Nucleus accumbens (tissue), 56 donors: ENCODE measurements at places on chromosomes 16 and 17.
A peak's percentile ranks its signal among the peaks of the same experiment; 100 is the strongest.

DNA sequence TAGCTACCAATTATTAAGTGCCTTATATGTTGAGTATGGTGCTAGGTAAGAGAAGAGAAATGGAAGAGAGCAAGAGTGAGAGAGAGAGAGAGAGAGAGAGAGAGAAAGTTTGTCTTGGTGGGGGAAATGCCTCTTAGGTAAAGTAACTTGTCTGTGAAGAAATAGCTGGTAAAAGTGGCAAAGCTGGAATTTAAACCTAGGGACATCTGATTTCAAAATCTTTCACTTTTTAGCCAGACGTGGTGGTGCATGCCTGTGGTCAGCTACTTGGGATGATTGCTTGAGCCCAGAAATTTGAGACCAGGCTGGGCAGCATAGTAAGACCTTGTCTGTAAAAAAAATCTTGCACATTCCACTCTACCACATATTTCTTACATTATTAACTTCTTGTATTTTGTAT is 23.0 kb upstream of the CDR2 start:
- DNase-seq, result no peak

GRCh38 chr16:88828711-88829110 is 17.0 kb upstream of the APRT start:
- no peak for DNase-seq

- DNase-seq, result no peak
Observed at GRCh38 chr17:76248013-76248782, 7.9 kb upstream of the RNF157 start.

- no peak for DNase-seq
Observed at GRCh38 chr17:57551321-57552079, 193.6 kb downstream of the CCDC182 start.

- DNase-seq, result no peak
Observed at GRCh38 chr16:49631187-49632041, 224.5 kb downstream of the ZNF423 start.

DNA sequence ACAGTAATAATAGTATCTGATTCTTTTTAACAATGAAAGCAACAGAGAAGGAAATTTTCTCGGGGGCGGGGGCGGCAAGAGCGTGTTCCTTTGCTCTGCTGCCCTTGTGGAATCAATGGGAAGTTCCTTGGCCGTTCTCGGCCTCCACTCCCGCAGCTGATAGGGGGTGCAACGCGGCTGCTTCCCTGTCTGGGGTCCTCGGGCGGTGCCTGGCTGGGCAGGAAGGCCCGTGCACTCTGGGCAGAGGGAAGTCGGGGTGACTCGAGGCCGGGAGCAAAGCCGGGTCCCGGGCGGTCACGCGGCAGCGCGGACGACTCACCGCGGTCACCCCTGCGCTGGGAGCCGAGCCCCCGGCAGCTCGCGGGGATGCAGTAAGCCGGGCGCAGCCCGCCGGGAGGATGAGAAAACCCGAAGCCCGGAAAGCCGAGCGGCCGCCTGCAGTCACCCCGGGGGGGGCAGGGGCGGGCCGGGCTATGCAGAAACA is 2.5 kb downstream of the TUBB3 start:
- DNase-seq, result no peak

DNA sequence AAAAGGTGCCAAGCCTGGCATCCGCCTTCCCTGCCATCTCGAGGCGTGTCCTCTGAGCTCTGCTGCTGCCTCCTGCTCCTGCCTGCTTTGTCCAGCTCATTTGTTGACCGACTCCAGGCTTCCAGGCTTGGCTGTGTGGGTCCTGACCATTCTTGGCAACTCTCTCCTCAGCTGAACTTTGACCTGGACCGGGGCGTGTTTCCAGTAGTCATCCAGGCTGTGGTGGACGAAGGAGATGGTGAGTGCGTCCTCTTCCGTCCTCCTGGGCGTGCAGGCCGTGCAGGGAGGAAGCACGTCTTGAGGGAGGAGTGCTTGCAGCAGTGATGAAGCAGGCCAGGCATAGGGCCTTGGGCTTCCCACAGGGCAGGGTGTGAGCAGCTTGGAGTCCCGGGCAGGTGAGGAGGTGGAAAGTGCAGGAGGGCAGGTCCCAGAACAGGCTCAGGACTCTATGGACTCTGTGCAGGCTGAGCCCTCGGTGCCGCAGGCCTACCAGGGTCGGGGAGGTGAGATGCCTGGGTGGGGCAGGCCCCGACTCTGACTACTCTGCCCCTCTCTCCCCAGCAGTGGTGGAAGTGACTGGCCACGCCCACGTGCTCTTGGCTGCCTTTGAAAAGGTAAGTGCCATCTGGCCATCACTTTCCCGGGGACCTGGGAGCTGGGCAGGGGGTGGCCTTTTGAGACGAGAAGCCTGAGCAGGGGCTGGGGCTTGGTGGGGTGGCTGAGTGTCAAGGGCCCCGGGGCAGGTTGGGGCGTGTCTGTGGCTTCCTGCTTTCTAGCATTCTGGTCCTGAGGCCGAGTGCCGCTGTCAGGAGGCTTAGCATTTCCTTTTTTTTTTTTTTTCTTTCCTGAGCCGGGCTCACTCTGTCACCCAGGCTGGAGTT is 28.6 kb upstream of the NUDT16L1 start:
- DNase-seq, result no peak

DNA sequence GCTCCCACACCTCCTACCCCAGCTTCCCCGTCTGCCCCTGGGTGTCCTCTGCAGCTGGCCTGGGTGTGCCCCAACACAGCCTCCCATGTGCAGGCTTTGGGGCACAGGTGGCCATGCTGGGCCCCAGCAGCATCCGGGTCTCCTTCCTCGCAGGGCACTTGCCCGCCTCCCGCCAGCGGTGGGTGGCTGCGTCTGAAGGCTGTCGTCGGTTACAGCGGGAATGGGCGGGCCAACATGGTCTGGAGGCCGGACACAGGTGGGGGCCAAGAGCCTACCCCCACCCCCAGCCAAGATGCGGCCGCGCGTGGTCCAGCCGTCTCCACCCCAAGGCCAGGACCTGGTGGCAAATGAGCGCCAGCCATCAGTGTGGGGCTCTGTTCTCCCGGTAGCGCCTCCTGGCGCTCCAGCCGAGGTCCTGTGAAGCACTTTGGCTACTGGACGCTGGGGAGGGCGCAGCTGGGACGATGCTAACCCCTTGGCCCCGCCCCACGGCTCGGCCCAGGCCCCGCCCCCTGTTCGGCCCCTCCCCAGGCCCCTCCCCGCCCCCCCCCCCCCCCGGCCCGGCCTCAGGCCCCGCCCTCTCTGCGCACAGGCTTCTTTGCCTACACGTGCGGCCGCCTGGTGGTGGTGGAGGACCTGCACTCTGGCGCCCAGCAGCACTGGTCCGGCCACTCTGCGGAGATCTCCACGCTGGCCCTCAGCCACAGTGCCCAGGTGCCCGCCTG is 7.3 kb upstream of the RHOT2 start:
- DNase-seq, result peak; percentile 76

DNA sequence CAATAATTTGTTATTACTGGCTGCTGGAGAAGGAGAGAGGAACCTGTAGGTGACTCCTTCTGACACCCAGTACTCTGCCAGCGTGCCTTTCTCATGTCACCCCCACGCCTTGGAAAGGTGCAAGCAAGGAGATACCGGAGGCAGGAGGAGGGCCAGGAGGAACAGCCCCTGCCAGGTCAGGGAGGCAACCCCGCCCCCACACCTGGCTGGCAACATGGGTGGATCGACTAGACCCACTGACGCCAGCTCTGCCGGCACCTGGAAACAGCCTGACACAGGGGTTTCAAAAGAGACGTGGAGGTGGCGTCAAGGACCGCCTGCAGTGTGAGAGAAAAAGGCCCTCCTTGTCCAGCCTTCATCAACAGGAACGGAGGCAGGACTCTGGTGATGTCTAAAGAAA is 62.3 kb downstream of the CYB5B start:
- DNase-seq, result no peak

DNA sequence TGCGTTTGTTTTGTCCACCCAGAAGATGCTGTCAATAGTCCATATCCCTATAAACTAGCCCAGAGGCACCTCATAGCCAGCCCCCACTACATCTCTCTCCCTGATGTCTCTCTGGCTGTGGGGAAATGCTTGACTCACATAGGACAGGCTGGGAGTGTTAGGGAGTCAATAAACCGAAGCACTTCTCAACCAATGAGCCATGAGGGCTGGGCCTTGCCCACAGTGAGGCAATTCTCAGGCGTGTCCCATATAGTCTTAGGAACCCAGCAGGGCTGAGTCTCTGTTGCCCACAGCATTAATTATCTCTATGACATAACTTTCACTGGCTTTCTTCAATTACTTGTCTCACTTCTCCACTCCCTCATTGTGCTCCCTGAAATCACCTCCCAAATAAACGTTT is 387.3 kb upstream of the CDH11 start:
- no peak for DNase-seq

GRCh38 chr17:4657678-4658077 is 16.2 kb upstream of the ALOX15 start:
- no peak for DNase-seq

GRCh38 chr16:89899879-89900481 is 18.7 kb upstream of the MC1R start:
- no peak for DNase-seq

DNA sequence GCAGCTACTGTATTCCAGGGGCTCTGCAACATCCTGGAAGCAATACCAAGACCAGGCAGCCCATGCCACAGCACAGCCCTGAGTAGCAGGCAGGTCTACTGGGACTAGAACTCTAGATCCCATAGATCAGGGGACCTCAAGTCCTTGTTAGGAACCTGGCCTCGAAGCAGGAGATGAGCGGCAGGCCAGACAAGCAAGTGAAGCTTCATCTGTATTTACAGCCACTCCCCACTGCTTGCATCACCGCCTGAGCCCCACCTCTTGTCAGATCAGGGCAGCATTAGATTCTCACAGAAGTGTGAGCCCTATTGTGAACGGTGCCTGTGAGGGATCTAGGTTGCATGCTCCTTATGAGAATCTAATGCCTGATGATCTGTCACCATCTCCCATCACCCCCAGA is 295.7 kb upstream of the TNRC6C start:
- no peak for DNase-seq

- no peak for DNase-seq
Observed at GRCh38 chr16:4404247-4404966, 12.0 kb downstream of the CORO7 start.

DNA sequence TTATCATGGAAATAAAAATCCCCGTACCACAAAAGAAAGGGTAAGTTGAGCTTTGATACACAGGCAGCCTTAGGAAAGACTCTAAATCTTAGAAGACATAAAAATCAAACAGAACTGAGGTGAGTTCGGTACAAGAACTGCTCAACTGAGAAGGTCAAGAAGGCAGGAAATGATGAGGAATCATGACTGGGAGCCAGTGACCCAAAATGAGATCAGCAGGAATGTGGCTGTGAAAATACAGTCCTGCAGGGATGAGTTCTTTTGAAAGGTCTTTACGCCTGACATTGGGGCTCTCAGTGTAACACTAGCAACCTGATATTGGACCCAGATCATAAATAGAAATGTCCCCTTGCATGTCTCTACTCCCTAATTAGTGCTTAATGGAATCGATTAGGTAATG is 56.3 kb upstream of the CDH11 start:
- no peak for DNase-seq

GRCh38 chr16:89786474-89787364 is 29.7 kb downstream of the FANCA start:
- no peak for DNase-seq
